AML-193 (cell line): ENCODE measurements at places on chromosomes 16 and 17.
A peak's percentile ranks its signal among the peaks of the same experiment; 100 is the strongest.

GRCh38 chr16:880471-881171, 80.1 kb upstream of the GNG13 start:
- no peak for DNase-seq

- DNase-seq = no peak
Measured at GRCh38 chr16:30121741-30122571, 1.1 kb downstream of the MAPK3 start.

DNA sequence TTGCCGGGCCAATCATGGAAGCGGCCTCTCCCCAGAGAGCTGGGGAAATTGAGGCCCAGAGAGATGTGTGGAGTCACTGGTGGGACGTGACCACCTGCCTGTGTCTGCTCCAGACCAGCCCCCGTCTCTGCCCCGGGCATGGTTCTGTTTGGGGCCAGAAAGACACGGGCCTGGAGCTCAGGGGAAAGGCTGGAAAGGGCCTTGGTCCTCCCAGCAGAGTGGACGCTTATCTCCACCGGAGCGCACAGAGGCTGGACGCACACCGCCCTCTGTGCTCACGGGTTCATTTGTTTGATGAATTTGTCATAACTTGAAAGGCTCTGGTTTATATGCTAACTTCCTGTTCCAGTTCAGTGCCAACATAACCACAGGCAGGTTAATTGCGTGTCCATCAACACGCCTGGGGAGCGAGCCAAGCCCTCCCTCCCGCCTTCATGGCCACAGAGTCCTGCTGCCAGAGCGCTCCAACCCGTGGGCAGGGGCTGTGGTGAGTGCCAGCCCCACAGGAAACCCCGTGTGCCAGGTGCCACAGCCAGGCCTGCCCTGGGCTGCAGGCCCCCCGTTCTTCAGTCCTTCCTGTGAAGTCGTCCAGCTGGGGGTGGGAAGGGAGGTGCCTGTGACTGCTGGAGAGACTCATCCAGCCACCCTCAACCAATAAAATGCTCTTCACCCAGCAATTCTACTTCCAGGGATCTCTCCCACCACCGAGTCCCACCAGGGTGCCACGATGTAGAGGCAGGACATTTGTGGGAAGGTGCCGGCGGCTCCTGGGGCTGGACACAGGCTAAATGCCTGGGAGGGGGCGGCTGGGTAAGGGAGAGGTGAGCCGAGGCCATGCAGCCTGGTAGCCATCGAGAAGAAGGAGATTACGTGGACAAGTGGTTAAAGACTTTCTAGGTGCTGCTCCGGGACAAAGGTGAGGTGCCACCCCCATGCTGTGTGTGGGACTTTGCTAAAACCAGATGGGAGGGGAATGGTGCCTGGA, 29.4 kb upstream of the BAHCC1 start:
- peak; percentile 57 for DNase-seq

DNA sequence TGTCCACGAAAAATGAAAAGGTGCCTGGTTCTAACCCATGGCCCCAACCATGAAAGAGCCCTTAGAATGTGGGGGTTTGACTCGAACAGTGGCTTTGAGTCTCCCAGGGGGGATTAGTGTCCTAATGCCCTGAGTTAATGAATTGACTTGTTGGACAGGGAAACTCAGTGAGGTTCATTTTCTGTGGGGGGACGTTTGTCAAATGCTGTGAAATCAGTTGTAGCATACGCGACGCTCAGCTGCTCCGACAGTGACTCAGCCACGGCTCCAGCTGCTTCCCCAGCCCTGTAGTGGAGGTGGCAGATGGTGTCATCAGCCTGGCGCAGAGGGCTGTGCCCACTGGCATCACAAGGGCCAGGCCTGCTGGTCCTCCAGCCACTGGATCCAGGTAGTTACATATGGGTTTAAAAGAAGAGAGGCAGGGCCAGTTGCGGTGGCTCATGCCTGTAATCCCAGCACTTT, 3.9 kb upstream of the TMEM235 start:
- DNase-seq = no peak
